ENCODE measurements at places on chromosomes 7 and 10.
A peak's percentile ranks its signal among the peaks of the same experiment; 100 is the strongest.

- no peak for DNase-seq
Observed at GRCh38 chr10:112383325-112383724, 9.4 kb downstream of the ACSL5 start.

DNA sequence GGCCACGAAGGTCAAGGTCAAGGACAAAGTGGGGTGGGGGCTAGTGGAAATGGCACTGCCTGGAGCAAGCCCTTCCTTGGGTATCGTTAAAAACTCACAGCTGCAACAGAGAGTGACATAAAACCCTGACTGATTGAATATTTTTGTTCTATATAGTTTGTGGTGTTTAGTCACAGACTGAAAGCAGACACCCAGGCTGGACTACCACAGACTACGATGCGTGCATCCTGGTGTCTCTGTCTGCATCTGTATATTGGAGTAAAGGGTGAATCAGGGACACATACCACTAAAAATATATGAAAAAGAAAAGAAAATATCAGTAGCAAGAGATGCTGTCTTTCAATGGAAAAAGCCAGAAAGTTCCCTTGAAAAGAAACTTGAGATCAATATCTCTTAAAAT, 101.4 kb downstream of the KLF6 start:
- no peak for DNase-seq

- no peak for DNase-seq
Observed at GRCh38 chr7:47803846-47804245, 144.4 kb downstream of the PKD1L1 start.

DNA sequence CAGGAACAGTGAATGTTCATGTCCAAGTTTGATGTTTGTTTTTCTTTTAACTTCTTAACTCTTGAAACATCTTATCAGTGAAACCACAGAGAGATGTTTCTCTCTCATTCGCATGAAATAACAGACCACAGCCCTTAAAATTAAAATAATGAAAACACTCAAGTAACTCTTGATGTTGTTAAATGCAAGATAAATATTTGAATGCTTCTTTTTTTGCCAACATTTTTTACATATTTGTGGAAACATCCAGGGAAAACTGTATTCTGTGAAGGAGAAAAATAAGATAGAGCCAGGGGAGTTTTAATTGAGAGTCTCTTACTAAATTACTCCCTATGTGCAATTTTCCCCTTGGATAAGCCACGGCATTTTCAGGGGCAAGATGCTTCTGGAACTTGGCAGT, 361.8 kb upstream of the MGMT start:
- no peak for DNase-seq

DNA sequence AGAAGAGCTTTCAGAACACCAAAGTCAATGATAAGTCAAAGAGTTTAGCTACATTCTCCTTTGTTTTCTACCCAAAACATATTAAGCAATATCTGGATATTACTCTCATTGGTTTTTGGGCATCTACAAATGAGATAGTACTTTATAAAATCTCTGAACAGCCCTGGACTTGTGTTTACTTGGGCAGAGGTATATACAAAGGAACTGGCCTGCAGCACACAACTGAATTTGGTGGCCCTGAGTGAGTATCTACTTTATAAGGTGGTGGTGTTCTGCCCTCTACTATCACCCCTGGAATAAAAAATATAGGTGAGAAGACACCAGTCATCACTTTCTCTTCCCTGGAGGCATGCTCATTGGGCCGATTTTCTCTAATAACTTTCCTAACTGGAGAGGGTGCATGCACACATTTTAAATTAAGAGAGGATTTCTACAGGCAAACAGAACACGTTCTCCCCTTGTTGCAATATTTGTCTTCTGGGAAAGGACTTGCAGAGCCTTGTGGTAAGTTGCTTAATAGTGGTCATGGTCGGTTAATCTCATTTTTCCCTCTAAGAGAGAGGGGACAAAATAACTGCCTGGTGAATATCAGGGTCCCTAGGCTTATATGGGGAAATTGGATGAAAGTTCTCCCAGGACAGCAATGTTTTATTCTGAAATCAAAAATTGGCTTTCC, 41.1 kb downstream of the OTUD1 start:
- DNase-seq, result no peak

GRCh38 chr7:155360495-155361345, 63.0 kb downstream of the INSIG1 start:
- no peak for DNase-seq

- DNase-seq, result no peak
Observed at GRCh38 chr7:84102213-84102612, 92.4 kb downstream of the SEMA3A start.

DNA sequence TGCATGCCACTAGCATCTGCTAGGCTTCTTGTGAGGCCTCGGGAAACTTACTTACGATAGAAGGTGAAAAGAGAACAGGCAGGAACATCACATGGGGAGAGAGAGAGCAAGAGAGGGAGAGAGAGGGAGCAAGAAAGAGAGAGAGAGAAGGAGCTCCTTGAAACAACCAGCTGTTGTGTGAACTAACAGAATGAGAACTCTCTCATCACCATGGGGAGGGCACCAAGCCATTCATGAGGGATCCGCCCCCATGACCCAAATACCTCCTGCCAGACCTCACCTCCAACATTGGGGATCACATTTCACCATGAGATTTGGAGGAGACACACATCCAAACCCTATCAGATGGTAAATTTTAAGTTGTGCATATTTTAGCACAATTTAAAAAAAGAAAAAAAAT, 1217.2 kb downstream of the TYW1 start:
- no peak for DNase-seq

DNA sequence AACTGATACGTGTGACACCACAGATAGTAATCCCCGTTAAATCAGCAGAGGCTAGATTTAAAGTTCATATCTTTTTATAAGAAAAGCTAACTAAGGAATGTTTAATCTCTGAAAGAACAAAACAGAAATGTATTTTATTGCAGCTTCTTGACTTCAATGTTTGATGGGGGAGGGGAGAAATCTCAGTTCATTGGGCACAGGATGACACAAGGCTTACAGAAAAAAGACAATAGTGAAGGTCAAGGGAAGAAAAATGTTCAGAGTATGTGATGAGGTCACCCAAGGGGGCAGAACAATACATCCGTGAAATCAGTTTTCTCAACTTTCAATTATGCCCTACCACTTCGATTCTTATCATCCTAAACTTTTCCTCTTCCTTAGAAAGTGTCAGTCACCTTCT, 102.9 kb downstream of the ELAPOR2 start:
- no peak for DNase-seq

GRCh38 chr10:63257778-63258177, 124.7 kb downstream of the NRBF2 start:
- DNase-seq, result no peak

GRCh38 chr10:112809736-112810135, 140.3 kb upstream of the TCF7L2 start:
- no peak for DNase-seq

GRCh38 chr10:105742184-105742583, 1101.1 kb downstream of the SORCS3 start:
- no peak for DNase-seq

DNA sequence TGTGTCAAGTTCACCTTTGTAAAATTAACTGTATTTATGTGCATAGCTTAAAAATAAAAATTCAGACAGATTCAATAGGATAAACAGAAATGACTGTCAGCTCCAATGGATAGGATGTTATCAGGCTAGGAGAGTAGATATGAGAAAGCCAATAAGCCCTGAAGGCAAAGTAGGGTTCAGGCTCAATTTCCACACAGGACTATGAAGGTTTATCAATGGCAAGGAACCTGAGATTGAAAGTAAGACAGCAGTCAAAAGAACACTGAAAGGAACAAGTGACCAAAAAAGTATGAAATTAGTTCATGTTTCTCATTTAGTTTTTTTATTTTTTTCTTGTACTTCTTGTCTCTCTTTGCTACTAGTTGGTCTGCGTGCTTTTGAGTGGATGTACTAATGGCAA, 121.4 kb downstream of the ELMO1 start:
- no peak for DNase-seq

DNA sequence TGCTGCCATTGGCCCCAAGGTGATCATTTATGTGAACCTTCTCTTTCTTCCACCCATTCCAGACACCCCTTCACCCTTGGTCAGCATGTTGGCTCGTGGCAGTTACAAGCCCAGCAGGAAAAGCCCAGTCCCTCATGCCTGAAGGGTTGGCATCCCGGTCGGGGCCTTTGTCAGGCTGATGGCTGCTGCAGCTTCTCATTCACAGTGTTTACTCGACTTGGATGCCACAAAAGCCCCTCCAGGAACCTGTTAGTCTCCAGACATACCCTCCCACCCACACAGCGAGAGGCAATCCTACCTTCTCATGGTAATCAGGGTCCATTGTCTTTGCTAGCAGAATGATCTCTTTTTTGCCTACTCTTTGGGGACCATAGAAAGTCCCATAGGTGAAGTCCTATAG, 200.8 kb upstream of the PFKP start:
- no peak for DNase-seq

DNA sequence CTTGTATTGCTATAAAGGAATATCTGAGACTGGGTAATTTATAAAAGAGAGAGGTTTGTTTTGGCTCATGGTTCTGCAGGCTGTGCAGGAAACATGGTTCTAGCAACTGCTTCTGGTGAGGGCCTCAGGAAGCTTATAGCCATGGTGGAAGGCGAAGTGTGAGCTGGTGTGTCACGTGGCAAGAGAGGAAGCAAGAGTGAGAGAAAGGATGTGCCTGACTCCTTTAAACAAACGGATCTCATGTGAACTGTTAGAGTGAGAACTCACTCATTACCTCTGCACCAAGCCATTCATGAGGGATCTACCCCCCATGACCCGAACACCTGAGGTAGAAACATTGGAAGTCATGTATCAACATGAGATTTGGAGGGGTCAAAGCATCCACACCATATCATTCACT, 7.7 kb upstream of the ITPRIP start:
- DNase-seq, result no peak

- DNase-seq, result no peak
Observed at GRCh38 chr10:95616446-95616845, 40.1 kb downstream of the ALDH18A1 start.

DNA sequence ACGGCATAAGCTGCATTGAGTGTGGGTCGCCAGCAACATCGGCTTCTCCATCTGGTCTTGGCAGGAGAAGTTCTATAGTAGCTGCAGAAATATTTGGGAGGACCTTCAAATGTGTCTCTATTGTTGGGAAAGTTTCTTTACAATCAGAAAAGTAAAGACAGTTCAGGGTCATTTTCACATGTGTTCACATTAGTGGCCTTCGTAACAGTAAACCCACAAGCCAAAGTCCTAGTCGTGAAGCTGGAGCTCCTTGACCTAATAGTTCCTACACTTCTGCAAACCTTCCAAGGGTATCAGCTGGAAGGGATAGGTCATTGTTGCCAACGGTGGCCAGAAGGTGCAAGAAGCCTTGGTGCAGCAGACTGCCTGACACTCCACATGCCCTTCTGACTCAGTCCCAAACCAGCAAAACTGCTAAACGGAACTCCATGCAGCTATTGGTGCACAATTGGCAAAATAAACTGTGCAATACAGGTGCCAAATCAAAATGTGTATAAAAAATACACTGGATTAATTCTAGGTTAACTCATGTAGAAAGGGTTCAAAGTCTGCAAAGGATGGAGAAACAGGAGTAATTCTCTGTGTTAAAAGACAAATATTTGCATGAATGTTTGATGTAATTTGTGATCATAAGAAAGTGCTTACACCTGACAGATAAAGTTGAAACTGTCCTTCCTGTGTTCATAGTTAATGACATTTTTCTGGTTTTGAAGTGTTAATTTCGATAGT, 102.8 kb upstream of the EGFR start:
- DNase-seq, result no peak

- DNase-seq, result no peak
Observed at GRCh38 chr7:81410471-81411117, 359.3 kb downstream of the HGF start.

DNA sequence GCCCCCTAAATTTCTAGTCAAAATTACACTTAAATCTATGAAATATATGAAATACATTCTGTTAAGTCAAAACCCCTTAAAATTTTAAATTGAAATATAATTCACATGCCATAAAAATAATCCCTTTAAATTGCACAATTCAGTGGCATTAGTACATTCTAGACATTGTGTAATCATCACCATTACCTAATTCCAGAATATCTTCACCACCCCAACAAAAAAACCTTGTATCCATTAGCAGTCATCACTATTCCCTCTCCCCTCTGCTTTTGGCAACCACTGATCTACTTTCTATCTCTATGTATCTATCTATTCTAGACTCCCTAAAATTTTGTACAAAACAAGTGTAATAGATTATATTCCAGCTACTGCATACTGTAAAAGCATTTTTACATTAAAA, 261.2 kb downstream of the GLI3 start:
- DNase-seq, result no peak

DNA sequence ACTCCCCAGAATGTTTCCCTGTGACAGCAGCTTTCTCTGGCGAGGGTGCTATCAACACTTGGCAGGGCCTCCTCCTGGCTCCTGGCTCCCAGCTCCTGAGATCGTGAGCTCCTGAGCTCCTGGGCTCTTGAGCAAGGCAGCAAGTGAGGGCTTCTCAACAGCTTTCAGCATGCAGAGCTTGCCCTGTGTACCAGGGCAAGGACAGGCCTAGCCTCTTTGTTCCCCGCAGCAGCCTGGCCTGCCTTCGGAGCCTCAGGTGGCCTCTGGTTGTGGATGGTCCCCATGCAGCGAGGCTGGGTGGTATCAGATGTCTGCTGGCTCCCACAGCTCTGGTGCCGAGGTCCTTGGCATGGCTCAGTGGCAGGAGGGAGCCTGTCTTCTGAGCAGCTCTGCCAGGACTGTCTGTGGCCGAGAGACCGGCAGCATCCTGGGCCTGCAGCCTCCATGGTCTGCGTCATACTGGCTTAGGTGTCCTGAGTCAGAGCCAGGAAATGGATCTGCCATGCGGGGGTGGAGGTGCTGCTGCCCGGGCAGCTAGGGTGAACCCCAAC, 44.2 kb downstream of the ZMIZ1 start:
- DNase-seq, result peak; percentile 91

DNA sequence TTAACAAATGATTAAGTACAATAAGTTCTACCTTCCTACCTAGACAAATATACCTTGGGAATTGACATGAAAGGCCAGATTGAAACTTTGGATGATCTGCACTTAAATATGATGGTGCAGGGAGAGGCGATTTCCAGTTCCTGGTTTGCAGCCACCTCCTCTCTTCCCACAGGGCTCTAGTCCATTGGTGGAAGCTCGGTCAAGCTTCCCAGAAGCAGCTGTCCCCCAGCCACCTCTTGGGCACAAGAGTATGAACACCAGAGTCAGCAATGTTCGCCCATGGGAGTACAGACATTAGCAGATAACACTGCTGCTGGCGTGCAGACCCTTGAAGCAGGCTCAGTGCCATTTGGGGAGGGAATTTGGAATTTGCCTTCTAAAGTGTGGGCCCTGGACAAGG, 1.5 kb upstream of the CPVL start:
- no peak for DNase-seq

GRCh38 chr7:55255496-55256445, 109.4 kb upstream of the LANCL2 start:
- DNase-seq, result peak; percentile 92

- no peak for DNase-seq
Observed at GRCh38 chr10:6038071-6038631, 24.0 kb downstream of the IL2RA start.

- DNase-seq, result no peak
Observed at GRCh38 chr7:129136887-129137642, 7.4 kb upstream of the TSPAN33 start.
